ENCODE measurements at places on chromosomes 1 and 21.

DNA sequence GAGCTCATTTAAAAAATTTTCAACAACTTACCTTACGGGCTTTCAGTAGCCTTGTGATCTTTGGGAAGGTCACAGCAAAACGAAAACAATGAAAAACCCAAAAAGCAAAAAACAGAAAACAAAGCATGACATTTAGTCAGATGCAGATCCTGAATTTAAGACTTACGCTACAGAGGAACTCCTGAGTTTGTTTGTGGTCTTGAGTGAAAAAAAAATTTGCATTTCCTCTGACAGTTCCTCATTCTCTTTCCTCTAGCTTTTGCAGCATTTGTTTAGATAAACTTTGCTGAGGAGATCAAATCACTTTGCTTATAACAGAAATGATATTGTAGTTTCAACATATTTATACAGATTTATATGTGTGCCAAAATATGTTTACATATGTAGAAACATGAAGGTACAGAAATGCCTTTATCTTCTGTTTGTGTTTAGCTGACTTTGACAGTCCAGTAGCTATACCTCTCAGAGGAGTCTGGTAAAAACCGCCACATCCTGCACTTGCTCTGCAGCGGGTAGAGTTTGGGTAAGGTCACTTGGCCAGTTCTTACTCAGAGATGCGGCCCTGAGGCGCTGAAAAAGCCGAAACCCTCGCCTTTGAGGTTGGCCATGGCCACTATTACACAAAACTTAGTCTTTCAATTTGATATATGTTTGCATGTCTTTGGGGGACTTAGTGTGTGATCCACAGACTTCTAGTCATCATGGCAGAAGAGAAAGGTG, 142.5 kb downstream of the TNR start:
- DNase-seq = no peak

GRCh38 chr1:214116258-214116657, 128.5 kb downstream of the PROX1 start:
- peak; percentile 52 for DNase-seq

GRCh38 chr1:11013160-11013531, 692 bp downstream of the TARDBP start:
- no peak for DNase-seq

GRCh38 chr21:15768045-15768601, 38.3 kb downstream of the USP25 start:
- DNase-seq = no peak

DNA sequence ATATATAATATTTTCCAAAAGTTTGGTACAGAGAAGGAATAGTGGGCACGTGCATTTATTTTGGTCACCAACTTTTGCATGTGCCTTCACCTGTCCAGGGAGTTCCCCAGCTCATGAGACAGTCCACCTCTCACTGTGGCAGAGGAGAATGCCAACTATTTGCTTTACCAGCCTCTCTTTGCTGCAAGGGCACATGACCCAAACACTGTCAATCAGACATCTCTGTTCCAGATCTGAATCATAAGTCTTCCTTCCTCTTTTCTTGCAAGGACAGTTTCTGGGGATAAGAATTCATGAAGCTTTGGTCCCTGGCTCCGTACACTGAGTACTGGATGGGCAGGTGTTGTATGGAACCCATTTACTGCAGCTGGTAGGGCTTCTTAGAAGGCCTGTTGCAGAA, 38.6 kb downstream of the C1orf87 start:
- DNase-seq = no peak

- peak; percentile 49 for DNase-seq
Observed at GRCh38 chr1:219938706-219939105, 10.3 kb upstream of the SLC30A10 start.

DNA sequence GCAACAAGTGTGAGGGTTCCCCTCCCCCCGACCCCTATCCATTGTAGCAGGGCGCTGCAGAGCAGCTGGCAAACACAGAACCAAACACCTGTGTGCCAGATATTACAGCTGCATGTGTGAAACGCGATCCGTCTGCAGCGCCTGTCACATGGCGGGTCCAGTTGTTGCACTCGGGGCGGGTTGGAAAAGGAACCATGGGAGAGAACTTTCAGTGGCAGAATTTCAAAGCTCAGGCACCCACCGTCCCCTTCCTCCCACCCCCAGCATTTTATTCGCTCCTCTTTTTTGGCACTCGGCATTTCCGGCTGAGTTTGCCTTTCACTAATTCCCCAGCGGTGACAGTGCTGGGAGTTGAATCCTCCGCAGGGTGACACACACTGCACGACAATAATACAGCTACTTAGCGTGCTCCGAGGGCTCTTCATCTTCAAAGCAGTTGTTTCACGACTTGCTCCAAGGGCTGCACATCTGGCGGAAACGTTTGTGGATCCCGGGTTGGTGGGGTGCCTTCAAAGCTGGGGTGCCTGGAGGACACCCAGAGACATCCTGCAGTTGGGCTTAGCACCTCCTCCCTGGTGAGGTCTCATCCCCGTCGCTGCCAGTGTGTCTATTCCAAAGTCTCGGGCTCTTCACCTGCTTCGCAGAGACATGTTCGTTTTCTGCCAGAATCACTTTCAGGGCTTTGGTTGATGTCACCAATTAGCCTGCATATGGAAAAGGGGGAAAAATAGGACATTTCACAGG, 180.7 kb downstream of the ZBTB18 start:
- DNase-seq = no peak

DNA sequence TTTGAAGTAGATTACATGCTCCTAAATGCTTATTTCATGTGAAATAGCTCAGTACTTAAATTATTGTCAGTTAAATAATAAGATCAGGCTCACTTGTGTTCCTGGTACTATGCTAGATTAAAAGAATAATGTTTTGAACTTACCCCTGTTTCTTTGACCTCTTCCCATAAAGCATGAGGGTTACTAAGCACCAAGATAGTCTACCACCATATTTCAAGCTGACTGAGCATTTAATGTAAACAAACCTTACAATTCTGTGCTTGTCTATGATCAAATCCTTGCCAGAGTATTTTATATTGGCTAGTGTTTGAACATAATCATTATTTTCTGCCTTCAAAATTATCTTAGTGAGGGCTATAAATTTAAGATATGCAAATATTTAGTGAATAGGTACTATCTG, 98.1 kb downstream of the LHX9 start:
- DNase-seq = no peak

DNA sequence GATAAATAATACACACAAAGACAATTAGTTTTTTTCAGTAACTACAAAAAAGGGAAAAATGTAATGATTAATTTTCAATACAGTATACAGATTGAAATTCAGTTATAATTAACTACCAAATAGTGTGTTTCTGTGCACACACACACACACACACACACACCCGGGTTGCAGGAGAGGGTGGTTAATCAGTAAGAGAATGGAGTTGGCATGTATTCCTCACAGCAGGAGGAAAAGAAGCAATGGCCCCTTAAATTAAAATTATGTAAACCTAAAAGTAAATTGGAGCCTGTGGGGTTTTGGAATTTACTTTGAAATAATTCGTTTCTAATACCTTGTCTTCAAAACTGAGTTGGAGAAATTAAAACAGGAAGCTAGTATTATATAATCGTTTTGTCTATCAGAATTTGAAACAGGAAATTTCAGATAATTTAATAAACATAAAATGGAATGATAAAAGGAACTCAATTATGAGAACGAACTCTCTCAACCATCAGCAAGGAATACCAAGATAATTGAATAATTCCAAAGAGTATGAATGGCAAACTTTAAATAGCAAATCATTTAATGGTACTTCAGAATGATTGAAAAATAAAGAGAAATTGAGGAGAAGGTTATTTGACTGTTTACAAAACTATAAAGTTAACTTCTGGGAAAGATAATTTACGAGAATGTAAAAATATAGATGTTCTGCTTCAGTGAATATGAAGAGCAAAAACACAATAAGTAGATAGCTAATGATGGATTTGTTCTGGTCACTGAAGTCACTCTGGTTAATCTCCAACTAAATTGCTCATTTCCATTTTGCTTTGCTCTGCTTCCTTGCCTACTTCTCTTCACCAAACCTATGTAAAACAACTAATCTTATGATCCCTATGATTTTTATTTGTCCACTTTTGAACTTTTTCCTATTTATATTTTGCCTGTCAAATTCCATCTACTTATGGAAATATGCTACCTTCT, 547.9 kb upstream of the ZP4 start:
- no peak for DNase-seq

DNA sequence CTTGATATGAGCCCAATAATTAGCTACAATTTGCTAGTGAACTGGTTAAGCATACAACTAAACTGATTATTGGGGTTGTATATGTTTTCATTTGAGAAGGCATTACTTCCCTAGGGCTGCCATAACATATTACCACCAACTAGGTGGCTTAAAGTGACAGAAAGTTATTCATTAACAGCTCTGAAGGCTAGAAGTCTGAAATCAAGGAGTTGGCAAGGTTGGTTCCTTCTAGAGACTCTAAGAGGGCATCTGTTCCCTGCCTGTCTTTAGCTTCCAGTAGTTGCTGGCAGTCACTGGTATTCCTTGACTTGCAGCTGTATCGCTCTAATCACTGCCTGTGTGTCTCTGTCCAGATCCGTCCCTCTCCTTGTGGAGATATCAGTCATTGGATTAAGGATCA, 86.3 kb downstream of the LHX9 start:
- DNase-seq = no peak

GRCh38 chr1:11524465-11525150, 45.7 kb downstream of the DISP3 start:
- no peak for DNase-seq

DNA sequence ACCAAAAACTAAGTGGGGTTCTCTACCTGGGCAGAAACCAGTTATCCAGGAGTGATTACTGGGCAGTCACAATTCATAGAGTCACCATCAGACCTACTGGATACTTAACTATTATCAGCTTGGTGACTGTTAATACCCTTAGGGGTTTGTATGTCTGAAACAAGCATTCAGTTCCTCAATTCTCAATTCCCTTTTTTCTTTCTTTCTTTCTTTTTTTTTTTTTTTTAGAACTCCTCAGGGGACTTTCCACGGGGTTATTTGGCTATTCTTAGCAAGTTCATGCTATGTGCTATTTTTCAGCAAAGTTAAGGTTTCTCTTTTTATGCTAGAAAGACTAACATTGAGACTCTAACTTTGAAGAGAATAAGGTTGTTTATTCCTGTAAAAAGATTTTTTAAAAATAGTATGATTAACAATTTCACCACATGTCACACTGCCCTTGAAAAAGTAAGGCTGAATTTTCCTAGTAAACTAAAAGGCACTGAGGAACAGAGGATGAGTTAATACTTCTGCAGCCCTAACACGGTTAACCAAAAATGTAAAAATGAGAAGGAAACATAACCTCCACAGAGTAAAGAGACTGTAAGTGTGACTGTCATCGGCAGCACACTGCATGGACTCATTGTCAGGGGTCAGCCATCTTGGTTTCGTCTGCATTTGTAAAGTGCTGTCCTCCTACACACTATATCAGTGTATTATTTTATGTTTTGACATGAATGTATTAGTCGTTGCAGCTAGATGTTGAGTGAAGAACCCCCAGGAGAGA, 310.2 kb downstream of the NTNG1 start:
- DNase-seq = no peak

DNA sequence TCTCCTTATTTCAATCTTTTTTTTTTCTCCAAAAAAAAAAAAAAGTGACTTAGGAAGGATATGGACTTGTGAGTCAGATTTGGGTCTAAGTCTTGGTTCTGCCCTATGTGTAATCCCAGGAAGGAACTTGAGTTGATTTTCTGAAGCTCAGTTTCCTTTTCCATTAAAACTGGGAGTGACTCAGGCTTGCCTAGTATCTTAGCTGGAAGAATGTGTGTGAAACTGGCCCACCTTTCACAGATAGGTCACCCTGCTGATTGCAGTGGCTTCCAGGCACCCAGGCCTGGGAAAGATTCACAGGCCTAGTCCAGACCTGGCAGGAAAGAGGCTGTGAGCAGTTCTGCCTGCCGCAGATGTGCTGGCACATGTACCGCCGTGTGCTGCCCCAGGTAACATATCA, 218.3 kb upstream of the HOOK1 start:
- DNase-seq = peak; percentile 98

- no peak for DNase-seq
Observed at GRCh38 chr1:40621821-40622450, 43.5 kb downstream of the RIMS3 start.

DNA sequence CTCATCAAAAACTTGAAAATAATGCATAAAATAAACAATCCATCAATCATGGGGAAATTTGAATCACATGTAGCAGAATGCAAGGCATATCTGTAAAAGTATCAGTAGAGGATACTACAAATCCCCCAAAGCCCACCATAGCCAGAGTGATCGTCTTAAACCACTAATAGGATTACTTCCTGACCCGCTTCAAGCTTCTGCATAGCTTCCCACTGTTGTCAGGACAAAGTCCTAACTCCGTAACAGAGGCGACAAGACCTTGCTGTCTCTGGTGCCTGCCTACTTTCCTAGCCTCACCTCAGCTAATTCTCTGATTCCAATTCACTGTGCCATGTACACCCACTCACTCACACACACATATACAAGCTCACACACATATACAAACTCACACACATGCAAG, 161.2 kb upstream of the NFIA start:
- no peak for DNase-seq

DNA sequence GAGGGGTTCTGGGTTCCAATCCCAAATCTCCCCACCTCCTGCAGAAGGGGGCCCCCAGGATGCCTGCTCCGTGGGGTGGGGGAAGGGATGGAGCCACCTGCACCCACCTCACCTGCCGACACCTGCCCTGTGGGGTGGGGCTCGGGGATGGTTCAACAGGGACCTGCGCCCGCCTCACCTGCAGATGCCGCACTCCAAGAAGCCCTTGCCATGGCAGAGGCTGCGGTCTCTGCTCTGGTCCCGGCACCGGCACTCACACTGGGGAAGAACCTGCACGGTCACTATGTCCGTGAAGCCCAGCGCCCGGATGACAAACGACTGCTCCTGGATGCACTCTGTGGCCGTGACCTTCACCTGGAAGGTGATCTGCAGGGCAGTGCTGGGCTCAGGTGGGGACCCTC, 18.1 kb upstream of the PTTG1IP start:
- no peak for DNase-seq

DNA sequence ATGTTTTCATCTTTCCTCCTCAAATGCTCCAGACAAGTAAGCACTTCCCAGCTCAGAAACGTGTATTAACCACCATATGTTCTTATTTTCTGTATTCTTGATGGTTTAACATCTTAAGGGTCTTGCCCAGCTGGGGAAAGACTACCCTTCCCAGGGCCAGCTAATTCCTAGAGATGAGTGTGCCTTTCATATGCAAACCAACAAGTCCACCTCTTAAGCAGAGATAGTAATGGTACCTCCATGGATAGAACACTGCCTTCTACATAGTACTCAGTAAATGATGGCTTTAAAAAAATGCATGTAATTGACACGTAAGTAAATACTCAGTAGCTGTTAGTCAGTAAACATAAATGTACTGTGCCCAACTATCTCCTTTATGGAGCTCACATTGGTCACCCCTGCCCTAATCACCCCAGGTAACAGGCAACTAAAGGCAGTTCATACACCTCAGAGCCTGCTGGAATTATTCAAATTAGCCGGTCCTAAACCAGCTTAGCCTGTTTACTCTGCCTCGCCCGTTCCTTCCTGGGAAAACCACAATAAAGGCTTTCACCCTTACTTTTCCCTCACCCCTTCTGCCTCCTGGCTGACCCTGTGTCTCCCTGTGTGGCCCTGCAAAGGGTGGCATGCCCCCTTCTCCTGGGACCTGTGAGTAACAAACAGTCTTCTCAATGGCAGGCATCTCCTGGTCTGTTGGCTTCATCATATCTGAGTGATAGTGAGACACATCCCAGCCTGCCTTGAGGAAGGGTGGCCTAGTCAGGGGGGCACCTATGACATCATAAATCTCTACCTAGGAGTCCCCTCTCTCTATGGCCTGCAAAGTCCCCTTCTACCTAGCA, 40.1 kb upstream of the KLHDC7A start:
- DNase-seq = no peak

- DNase-seq = peak; percentile 0
Observed at GRCh38 chr1:109668123-109668775, 392 bp downstream of the GSTM2 start.

Measured in HT1080 (cell line).